HT-29 (cell line): ENCODE measurements at places on chromosomes 2 and 18.

DNA sequence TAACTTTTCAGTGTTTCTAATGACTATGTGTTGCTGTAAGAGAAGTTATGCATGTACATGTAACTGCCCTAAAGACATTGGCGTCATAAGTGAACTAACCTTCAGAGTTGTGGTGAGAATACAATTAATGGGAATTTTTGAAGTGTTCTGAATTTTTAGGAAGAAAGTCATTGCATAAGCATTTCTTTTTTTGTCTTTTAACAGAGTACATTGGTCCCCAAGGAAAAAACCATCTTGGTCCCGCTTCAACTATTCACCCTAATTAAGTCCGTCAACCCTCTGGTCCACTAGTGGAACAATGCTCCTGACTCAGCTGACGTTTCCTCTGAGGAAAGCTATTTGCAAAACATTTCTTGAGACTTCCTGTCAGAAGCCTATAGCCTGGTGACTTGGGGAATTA lies 41.1 kb upstream of the VIT start:
- no peak for DNase-seq

DNA sequence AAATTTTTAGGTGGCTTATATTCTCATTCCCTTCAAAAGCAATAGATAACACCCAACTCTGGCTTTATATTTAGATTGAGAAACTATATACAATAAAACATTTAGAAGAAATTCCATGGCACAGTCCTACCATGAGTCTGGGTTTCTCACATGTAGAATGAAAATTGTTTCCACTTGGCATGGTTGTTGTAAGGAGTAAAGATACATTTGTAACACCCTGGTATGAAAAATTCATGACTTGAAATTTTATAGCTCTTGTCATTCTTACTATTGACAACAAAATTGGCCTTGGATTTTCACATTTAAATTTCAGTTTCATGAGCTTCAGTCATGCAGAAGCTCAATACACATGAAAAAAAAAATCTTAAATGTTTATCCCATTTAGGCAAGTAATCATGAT lies 92.5 kb upstream of the CBLN2 start:
- DNase-seq, result no peak

GRCh38 chr2:217417536-217417935 lies 557.7 kb upstream of the TNP1 start:
- DNase-seq, result no peak

DNA sequence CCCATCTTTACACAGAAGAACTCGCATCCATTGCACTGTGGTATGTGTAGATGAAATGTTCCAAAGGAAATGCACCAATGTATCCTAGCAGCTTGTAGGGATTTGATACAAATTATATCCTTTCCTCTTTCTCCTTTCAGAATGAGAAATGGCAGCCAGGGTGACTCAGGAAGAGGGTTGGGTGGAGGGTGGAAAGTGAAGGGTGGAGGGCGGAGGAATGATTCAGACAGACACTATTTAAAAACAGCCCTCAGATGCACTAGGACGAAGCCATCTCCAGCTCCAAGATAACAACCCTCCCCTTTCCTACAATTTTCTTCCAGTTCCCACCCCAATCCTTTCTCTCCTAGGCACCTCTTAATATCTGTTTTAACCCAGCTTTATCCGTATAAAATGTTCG lies 96.2 kb upstream of the STK39 start:
- peak; percentile 18 for DNase-seq

- DNase-seq, result no peak
Measured at GRCh38 chr2:98020992-98021713, 25.4 kb upstream of the TMEM131 start.

GRCh38 chr2:56009758-56010458 lies 86.3 kb upstream of the EFEMP1 start:
- peak; percentile 51 for DNase-seq

- no peak for DNase-seq
Measured at GRCh38 chr2:68837861-68838341, 33.3 kb downstream of the BMP10 start.

GRCh38 chr18:75323821-75324585 lies 103.5 kb downstream of the SMIM21 start:
- DNase-seq, result no peak

GRCh38 chr2:136049011-136049742 lies 63.8 kb upstream of the DARS1 start:
- DNase-seq, result no peak

- DNase-seq, result peak; percentile 89
Measured at GRCh38 chr2:70525032-70525431, 28.6 kb downstream of the TGFA start.
